Activated T-helper 17 cell treated with anti-CD3 and anti-CD28 coated beads, Interleukin-2, amount 50 U/mL, for 72 hours (primary cell): ENCODE measurements at places on chromosomes 12 and 14. TPM values are rescaled to one million over a fixed set of nuclear protein-coding genes. Genes with fewer than 3 reads are reported as not detected.

The GPR137C gene
- total RNA-seq = 0.35 TPM

The MSRB3 gene
- not detected for total RNA-seq

The KLRD1 gene
- 1.1 TPM for total RNA-seq

The REM2 gene
- 0.56 TPM for total RNA-seq

The C14orf132 gene
- total RNA-seq = 2.8 TPM

The RNASE7 gene
- not detected for total RNA-seq

The CPSF2 gene
- 88.8 TPM for total RNA-seq

The PTPRO gene
- total RNA-seq = 0.37 TPM

The DNAJC22 gene
- not detected for total RNA-seq

The MORN3 gene
- total RNA-seq = 2.5 TPM

The CLEC4D gene
- total RNA-seq = not detected

The CLEC12A gene
- total RNA-seq = 0.39 TPM

The RNF212B gene
- total RNA-seq = not detected

The DDX51 gene
- 44.5 TPM for total RNA-seq

The KCNMB4 gene
- 1.2 TPM for total RNA-seq

The BICD1 gene
- total RNA-seq = 15.7 TPM

The TAS2R8 gene
- total RNA-seq = not detected

The TBC1D30 gene
- 0.34 TPM for total RNA-seq

The RPL10L gene
- total RNA-seq = not detected

The GPRC5A gene
- total RNA-seq = 2.9 TPM

The LRP1 gene
- total RNA-seq = 2.4 TPM

The GRIP1 gene
- 0.19 TPM for total RNA-seq

The NR2C1 gene
- 28.5 TPM for total RNA-seq

The KRT85 gene
- total RNA-seq = not detected

The PALS1 gene
- 14.0 TPM for total RNA-seq

The HOXC10 gene
- not detected for total RNA-seq

The MAP3K9 gene
- total RNA-seq = 6.8 TPM

The CLEC2D gene
- 146 TPM for total RNA-seq

The NEMP1 gene
- total RNA-seq = 62.3 TPM

The BCAT1 gene
- total RNA-seq = 68.8 TPM

The FOXM1 gene
- 134 TPM for total RNA-seq

The AQP2 gene
- total RNA-seq = not detected

The VRTN gene
- total RNA-seq = not detected

The NGB gene
- not detected for total RNA-seq

The RHEBL1 gene
- total RNA-seq = 12.2 TPM

The MIP gene
- total RNA-seq = not detected

The HOXC12 gene
- total RNA-seq = not detected

The HNF1A gene
- not detected for total RNA-seq

The TSPAN19 gene
- not detected for total RNA-seq

The KRT72 gene
- not detected for total RNA-seq

The NTN4 gene
- total RNA-seq = 0.06 TPM

The ERP27 gene
- total RNA-seq = 9.4 TPM

The NPAS3 gene
- total RNA-seq = not detected

The HRK gene
- total RNA-seq = not detected

The ADCY6 gene
- not detected for total RNA-seq
